CD4-positive, alpha-beta T cell (primary cell): ENCODE measurements at places on chromosomes 3 and 15. TPM values are rescaled to one million over a fixed set of nuclear protein-coding genes. Genes with fewer than 3 reads are reported as not detected.

DNA sequence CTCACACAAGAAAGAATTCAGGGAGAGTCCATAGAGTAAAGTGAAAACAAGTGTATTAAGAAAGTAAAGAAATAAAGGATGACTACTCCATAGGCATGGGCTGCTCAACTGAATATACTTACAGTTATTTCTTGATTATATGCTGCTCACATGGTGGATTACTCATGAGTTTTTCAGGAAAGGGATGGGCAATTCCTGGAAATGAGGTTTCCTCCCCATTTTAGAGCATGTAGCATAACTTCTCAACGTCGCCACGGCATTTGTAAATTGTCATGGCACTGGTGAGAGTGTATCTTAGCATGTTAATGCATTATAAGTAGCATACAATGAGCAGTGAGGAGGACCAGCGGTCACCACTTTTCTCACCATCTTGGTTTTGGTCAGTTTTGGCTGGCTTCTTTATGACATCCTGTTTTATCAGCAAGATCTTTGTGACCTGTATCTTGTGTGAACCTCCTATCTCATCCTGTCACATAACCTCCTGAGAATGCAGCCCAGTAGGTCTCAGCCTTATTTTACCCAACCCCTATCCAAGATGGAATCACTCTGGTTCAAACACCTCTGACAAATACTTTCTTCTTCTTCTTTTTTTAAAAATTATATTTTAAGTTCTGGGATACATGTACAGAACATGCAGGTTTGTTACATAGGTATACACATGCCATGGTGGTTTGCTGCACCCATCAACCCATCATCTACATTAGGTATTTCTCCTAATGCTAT, 849.7 kb downstream of the TBL1XR1 start:
- H3K4me3 ChIP-seq: no peak overlapping the region
- no peaks in the 10 kb centered on the region for H3K4me1 ChIP-seq
- H3K27ac ChIP-seq: no peak overlapping the region
- no peak for DNase-seq
- H3K27me3 ChIP-seq: no peaks in the 10 kb centered on the region

- no peaks in the 10 kb centered on the region for H3K27me3 ChIP-seq
- H3K36me3 ChIP-seq: no peaks in the 10 kb centered on the region
- H3K4me1 ChIP-seq: no peaks in the 10 kb centered on the region
- H3K4me3 ChIP-seq: no peak overlapping the region
- H3K27ac ChIP-seq: no peak overlapping the region
Observed at GRCh38 chr3:28198161-28198560, 43.3 kb upstream of the CMC1 start.

GPR149 gene
- not detected for total RNA-seq

GRCh38 chr15:53976844-53977392, 1.3 kb upstream of the UNC13C start:
- DNase-seq: no peak
- H3K27me3 ChIP-seq: peaks cover 14% of the 10 kb centered on the region
- H3K27ac ChIP-seq: no peak overlapping the region
- no peaks in the 10 kb centered on the region for H3K36me3 ChIP-seq
- no peak overlapping the region for H3K4me3 ChIP-seq

SH3BP5 gene
- total RNA-seq: 16.8 TPM

PP2D1 gene
- total RNA-seq: not detected

- no peaks in the 10 kb centered on the region for H3K27me3 ChIP-seq
- H3K4me1 ChIP-seq: peaks cover 11% of the 10 kb centered on the region
- H3K36me3 ChIP-seq: no peaks in the 10 kb centered on the region
- H3K27ac ChIP-seq: no peak overlapping the region
Observed at GRCh38 chr15:65796610-65797078, 4.6 kb upstream of the DENND4A start.

- H3K4me3 ChIP-seq: no peak overlapping the region
- H3K36me3 ChIP-seq: peaks cover 20% of the 10 kb centered on the region
- H3K27me3 ChIP-seq: no peaks in the 10 kb centered on the region
Observed at GRCh38 chr3:45988804-45989203, 6.8 kb downstream of the FYCO1 start.

DNA sequence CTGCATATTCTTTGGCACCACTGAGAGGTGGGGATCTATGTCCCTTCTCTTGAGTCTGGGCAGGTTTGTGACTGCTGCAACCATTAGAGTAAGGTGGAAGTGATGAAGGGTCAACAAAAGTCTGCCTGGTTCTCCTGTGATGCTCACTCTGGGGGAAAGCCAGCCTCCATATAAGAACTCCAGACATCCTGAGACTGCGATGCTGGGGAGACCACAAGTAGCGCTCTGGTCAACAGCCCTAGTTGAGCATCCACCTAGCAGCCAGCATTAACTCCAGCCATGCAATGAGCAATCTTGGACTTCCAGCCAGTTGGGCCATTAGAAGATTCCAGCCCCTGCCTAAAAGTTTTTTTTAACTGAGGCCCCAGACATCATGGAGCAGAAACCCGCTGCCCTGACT, 62.8 kb downstream of the SCN11A start:
- no peak overlapping the region for H3K27ac ChIP-seq
- H3K4me1 ChIP-seq: no peaks in the 10 kb centered on the region
- peaks cover 12% of the 10 kb centered on the region for H3K27me3 ChIP-seq
- no peak for DNase-seq
- H3K4me3 ChIP-seq: no peak overlapping the region

DNA sequence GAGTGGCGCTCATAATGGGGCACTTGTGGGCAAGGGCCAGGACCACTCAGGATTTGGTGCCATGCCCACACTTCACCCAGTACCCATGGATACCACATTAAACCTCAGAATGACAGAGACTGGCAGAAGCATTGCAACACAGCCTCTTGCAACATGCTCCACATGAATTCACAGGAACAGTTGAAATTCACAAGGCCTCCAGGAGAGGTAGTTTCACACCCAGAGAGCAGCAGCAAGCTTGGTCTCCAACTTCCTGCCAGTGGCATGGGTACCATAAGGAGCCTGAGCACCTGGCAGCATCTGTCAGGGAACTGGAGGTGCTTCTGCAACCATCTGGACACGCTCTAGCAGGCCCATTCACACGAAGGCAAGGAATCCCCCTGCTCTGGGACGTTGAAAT, 101.0 kb downstream of the OSBPL10 start:
- DNase-seq: no peak
- H3K4me1 ChIP-seq: peaks cover 2% of the 10 kb centered on the region
- no peak overlapping the region for H3K27ac ChIP-seq
- no peaks in the 10 kb centered on the region for H3K27me3 ChIP-seq
- no peak overlapping the region for H3K4me3 ChIP-seq

DNA sequence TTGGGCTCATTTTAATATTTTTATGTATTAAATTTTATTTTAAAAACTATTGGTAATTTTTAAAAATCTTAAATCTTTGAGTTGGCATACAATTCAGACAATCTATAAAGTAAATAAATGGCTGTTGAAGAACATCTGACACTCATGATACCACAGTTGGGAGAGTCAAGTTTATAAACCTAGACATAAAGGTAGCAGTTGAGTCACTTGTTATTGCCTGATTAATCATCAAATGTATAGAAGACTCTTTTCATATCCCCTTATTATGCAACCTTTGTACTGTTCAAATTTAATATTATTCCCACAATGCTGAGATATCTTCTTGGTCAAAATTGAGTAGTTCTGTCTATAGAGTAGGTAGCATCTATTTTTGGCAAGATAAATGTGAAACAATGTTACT, 19.6 kb downstream of the PAQR9 start:
- no peaks in the 10 kb centered on the region for H3K36me3 ChIP-seq
- H3K27ac ChIP-seq: no peak overlapping the region
- H3K4me3 ChIP-seq: peak overlapping the region; percentile 42
- DNase-seq: no peak

GRCh38 chr3:42749753-42750231, 23.3 kb downstream of the CCDC13 start:
- no peaks in the 10 kb centered on the region for H3K36me3 ChIP-seq
- H3K4me3 ChIP-seq: no peak overlapping the region
- peaks cover 49% of the 10 kb centered on the region for H3K4me1 ChIP-seq
- no peak overlapping the region for H3K27ac ChIP-seq
- no peak for DNase-seq

DNA sequence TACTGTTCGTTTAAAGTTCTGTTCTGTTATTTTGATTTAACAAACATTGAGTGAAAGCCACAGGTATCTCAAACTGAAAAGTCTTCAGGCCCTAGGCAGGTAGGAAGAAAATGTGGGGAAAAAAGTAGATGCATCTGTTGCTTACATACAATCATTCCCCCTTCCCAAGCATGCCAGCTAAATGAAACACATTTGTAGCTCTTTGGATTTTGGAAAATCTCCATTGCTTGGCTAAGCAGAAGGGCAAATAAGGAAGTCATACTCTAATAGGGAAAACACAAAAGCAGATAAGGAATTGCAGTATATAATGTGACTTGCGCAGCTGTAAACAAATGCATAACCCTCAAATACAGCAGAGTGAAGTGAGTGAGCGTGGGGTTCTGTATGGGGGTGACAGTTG, 375.9 kb downstream of the FGF12 start:
- no peaks in the 10 kb centered on the region for H3K36me3 ChIP-seq
- DNase-seq: no peak
- H3K4me3 ChIP-seq: no peak overlapping the region
- no peak overlapping the region for H3K27ac ChIP-seq
- no peaks in the 10 kb centered on the region for H3K27me3 ChIP-seq
